ENCODE measurements at places on chromosomes 12 and 14. TPM values are rescaled to one million over a fixed set of nuclear protein-coding genes. Genes with fewer than 3 reads are reported as not detected.

DNA sequence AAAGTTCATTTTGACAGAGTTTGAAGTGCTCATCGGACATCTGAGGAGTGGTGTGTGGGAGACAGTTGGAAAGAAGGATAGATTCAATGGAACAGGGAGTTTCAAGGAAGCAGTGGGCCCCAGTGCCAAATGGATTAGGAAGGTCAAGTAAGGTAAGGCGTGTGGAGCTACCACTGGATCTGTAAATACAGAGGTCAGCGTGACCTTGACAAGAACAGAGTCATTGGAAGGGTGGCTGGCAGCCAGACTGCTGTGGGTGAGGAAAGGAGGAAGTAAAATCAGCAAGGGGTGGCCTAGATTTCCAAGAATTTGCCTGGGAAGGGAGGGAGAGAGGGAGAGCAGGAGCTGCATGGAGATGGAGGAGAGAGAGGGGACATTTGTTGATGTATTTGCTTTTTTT lies 68.2 kb upstream of the IGF1 start:
- no peak overlapping the region for H3K4me3 ChIP-seq
- H3K36me3 ChIP-seq = no peaks in the 10 kb centered on the region
- H3K4me1 ChIP-seq = no peaks in the 10 kb centered on the region
- H3K27me3 ChIP-seq = no peaks in the 10 kb centered on the region
- DNase-seq = no peak
- no peak overlapping the region for H3K27ac ChIP-seq

DNA sequence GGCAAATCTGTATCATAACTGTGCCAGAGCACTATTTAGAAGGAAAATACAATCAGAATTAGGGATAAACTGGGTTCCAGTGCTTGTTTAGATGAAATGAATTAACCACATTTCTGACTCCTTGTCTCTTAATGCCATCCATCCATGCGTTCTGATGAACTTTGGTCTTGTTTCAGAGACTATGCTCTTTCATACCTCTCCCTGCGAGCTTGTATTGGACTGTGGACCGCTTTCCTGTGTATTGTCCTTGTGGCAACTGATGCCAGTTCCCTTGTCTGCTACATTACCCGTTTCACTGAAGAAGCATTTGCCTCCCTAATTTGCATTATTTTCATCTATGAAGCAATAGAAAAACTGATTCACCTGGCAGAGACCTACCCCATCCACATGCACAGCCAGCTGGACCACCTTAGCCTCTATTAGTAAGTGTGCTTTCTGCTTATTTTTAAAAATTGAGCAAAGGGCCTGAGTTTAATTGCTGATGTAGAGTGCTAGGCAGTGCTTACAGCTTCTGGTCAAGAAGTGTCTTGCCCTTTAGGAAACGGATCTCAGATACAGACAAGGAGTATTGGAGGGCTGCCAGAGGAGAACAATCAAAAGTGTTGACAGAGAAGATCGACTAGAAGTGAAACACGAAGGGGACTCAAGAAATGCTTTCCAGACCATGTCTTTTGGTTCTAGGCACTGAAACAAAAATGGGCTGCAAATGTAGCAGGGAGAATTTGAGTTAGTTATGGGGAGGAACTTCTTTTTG lies 46.7 kb downstream of the SLC4A8 start:
- no peak overlapping the region for H3K27ac ChIP-seq
- no peaks in the 10 kb centered on the region for H3K4me1 ChIP-seq
- H3K36me3 ChIP-seq = no peaks in the 10 kb centered on the region
- no peak for DNase-seq
- no peaks in the 10 kb centered on the region for H3K27me3 ChIP-seq

Gene CARMIL3
- total RNA-seq = 0.29 TPM

Gene FLRT2
- total RNA-seq = 3.0 TPM

DNA sequence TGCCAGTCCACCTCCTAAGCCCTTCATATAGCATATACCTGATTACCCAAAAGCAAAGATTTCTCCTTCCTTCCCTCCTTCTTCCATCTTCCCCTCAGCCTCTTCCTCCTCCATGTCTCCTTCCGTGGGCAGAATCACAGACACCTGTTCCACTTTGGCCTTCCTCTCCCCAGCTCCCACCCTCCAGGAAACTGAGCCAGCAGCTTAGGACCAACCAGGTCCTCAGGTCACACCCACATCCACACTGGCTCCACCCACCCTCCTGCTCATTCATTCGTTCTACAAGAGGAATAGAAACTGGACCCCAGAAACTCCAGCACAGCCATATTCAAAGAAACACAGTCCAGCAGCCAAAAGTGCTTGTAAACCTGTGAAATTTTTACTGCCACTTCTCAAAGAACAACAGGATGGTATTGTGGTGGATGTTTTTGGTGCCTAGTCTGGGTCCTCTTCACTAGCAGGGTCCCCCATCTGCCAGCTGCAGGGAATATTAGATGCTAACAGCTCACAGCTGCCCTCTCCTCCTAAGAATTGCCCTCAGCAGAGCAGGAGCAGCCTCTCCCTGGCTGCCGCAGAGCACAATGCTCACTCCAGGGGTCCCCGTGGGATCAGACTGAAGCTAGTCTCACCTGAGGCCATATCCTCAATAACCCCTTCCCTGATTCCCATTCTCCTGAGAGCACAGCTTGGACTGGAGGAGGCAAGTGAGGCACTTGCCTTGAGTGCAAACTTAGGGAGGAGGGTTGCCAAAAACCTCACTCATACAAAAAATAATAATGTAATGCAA lies 18.4 kb downstream of the CMKLR1 start:
- no peak for DNase-seq
- H3K27ac ChIP-seq = no peak overlapping the region
- no peaks in the 10 kb centered on the region for H3K36me3 ChIP-seq
- H3K27me3 ChIP-seq = no peaks in the 10 kb centered on the region
- no peaks in the 10 kb centered on the region for H3K4me1 ChIP-seq

GRCh38 chr12:32344047-32344446 lies 55.3 kb upstream of the FGD4 start:
- no peaks in the 10 kb centered on the region for H3K36me3 ChIP-seq
- no peak overlapping the region for H3K27ac ChIP-seq
- H3K4me3 ChIP-seq = no peak overlapping the region
- no peaks in the 10 kb centered on the region for H3K27me3 ChIP-seq
- H3K4me1 ChIP-seq = no peaks in the 10 kb centered on the region

Gene CCDC88C
- total RNA-seq = 45.6 TPM

Gene TCL1B
- total RNA-seq = not detected

GRCh38 chr14:97791906-97792305 lies 994.7 kb downstream of the VRK1 start:
- no peaks in the 10 kb centered on the region for H3K27me3 ChIP-seq
- H3K4me1 ChIP-seq = no peaks in the 10 kb centered on the region
- DNase-seq = no peak
- H3K4me3 ChIP-seq = no peak overlapping the region
- H3K36me3 ChIP-seq = no peaks in the 10 kb centered on the region
- H3K27ac ChIP-seq = no peak overlapping the region

DNA sequence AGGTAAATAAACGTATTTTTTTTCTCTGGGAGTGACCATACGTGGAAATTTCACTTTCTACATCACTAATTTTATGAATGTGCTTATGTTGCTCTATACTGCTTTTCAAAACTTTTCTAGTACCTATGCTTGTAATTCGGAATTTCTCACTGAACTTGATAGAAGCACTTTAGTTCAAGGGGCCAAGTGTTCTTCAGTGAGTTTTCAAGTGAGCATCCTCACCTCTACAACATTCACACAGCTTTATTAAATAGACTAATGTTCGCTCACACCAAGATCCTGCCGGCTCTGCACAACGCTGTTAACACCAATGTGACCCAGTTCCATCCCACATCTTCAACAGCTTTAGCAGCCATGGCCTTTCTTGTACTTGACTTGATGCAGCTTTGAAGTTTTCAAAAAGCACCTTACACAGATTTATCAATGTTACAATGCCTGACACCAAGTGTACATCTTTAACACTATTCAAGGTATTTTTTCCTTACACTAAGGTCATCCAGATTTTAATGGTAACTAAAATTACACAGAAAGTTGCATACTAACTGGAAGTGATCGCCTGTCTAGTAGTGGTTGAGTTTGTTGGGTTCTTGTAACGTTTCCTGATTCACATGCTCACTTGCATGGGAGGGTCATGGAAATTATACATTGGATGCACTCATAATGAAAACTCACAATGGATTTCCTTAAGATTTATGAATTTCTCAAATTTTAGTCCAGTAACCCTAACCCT lies 4.5 kb downstream of the UBC start:
- H3K4me1 ChIP-seq = peaks cover 29% of the 10 kb centered on the region
- H3K36me3 ChIP-seq = no peaks in the 10 kb centered on the region
- peak; percentile 22 for DNase-seq

- H3K27ac ChIP-seq = peak overlapping the region; percentile 58
- H3K4me3 ChIP-seq = peak overlapping the region; percentile 98
- peak; percentile 66 for DNase-seq
- H3K4me1 ChIP-seq = peaks cover 15% of the 10 kb centered on the region
- H3K36me3 ChIP-seq = no peaks in the 10 kb centered on the region
Observed at GRCh38 chr12:123713398-123713797, 1.2 kb downstream of the ATP6V0A2 start.

Gene SPSB2
- 19.8 TPM for total RNA-seq

GRCh38 chr14:66065188-66065587 lies 421.0 kb upstream of the CCDC196 start:
- no peaks in the 10 kb centered on the region for H3K27me3 ChIP-seq
- H3K4me3 ChIP-seq = no peak overlapping the region
- H3K27ac ChIP-seq = no peak overlapping the region
- no peaks in the 10 kb centered on the region for H3K4me1 ChIP-seq

Gene TAS2R8
- not detected for total RNA-seq

DNA sequence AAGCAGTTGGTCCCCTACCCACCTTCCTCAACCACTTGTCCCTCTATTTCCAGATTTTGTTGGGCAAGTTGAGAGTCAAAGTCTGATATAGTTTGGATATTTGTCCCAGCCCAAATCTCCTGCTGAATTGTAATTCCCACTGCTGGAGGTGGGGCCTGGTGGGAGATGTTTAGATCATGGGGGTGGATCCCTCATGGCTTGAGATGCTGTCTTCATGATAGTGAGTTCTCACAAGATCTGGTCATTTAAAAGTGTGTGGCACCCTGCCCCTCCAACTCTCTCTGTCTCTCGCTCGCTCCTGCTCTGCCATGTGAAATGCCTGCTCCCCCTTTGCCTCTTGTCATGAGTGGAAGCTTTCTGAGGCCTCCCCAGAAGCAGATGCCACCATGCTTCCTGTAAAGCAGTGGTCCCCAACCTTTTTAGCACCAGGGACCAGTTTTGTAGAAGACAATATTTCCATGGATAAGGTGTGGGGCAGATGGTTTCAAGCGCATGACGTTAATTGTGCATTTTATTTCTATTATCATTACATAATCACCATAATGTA lies 37.3 kb upstream of the BCL11B start:
- DNase-seq = no peak
- no peak overlapping the region for H3K4me3 ChIP-seq
- no peaks in the 10 kb centered on the region for H3K4me1 ChIP-seq
- H3K36me3 ChIP-seq = no peaks in the 10 kb centered on the region
- H3K27me3 ChIP-seq = no peaks in the 10 kb centered on the region

DNA sequence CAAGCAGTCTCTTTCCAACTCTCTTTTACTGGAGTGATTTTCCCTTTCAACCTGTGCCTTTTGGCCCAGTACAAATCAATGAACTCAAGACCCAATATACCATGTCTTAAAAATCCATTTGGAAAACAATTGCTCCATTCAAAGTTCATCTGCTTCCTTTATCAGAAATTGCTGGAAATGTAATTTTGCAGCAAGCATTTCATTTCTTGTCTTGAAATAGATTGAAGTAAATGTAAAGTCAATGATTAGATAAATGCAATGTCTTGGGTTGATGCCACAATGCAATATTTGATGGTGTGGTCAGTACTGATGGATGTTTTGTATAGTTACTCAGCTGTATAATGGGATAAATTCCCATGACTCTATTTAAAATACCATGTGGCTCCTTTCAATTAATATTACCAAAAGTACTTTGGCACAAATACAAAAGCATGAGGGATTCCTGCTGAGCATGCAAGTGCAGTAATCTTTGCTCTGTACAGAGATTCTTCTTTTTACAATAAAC lies 707.7 kb upstream of the NOVA1 start:
- no peak overlapping the region for H3K27ac ChIP-seq
- DNase-seq = no peak
- H3K36me3 ChIP-seq = no peaks in the 10 kb centered on the region

GRCh38 chr14:21264025-21264801 lies 5.0 kb downstream of the HNRNPC start:
- peaks cover 21% of the 10 kb centered on the region for H3K4me1 ChIP-seq
- no peaks in the 10 kb centered on the region for H3K27me3 ChIP-seq
- no peak overlapping the region for H3K4me3 ChIP-seq
- H3K27ac ChIP-seq = no peak overlapping the region
- DNase-seq = no peak

Gene NRXN3
- total RNA-seq = 7.8 TPM

DNA sequence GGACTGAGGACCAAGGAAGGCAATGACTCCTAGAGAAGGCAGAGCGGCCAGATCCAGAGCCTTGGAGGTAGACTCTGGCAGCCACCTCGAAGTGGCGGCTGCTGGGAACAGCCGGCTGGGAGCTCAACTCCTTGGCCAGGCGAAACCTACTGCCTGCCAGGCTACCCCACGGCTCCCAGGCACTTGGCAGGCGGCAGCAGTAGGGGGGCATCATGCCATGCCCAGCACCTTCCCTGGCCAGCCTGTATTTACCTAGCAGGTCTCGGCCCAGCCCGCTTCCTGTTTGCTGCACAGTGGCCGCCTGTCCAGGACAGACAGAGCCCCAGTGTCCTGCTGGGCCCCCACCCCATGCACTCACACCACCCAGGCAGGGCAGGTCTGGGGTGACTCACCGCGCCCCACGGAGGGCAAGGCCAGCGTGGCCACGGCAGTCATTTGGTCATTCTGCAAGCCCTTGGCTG lies 10.2 kb downstream of the TRPV4 start:
- no peak overlapping the region for H3K27ac ChIP-seq
- H3K27me3 ChIP-seq = no peaks in the 10 kb centered on the region
- no peaks in the 10 kb centered on the region for H3K4me1 ChIP-seq
- no peak for DNase-seq

DNA sequence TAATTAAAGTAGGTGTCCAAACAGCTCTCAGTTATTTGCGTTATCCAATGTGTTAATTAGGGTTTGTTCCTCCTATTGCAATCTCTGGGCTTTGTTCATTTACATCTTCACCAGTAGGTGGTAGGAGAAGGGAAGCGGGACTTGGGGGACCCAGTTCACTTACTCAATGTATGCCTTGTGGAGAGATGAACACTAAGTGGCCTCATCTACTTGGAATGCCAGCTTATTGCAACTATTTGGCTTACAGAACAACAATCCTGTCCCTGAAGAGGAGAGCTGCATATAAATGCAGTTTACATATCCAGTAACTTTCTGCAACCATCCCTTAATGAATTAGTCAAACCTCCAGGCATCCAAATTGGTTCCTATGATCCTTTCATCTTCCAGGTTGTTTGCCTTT lies 417.1 kb upstream of the CCDC196 start:
- no peak overlapping the region for H3K4me3 ChIP-seq
- no peaks in the 10 kb centered on the region for H3K27me3 ChIP-seq
- H3K27ac ChIP-seq = no peak overlapping the region
- no peaks in the 10 kb centered on the region for H3K4me1 ChIP-seq
- no peak for DNase-seq

Gene CCDC38
- total RNA-seq = not detected
